ENCODE measurements at places on chromosomes 3 and 15.

DNA sequence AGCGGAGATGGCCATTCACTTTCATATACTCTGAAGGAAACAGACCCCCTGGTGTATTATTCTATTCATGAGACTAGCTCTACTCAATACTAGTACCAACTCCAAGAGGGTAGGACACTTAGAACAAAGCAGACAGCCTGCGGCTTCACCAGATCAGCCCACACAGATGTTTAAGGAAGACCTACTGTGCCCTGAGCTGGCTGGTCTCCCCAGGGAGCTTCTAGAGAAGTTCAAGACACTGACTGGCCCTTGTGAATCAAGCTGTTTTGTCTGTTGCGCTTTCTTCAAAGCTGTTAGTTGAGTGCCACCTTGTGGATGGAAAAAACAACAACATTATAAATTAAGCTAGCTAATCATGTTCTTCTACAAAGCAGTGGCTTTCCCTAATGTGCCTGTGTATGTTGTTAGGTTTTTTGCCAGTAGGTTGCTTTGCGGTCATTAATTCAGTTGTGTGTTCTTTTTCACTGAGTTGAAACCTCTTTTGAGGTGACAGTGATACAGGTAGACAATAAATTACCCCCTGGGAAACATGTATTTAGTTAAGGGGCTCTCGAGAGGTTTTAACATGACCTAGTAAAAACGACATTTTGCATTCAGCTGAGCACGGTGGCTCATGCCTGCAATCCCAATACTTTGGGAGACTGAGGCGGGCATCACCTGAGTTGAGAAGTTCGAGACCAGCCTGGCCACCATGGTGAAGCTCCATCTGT is 64.2 kb upstream of the MYZAP start:
- DNase-seq = peak; percentile 72

GRCh38 chr15:31607656-31608055 is 281.0 kb downstream of the KLF13 start:
- peak; percentile 52 for DNase-seq

GRCh38 chr15:49215768-49216739 is 46.0 kb downstream of the GALK2 start:
- no peak for DNase-seq

DNA sequence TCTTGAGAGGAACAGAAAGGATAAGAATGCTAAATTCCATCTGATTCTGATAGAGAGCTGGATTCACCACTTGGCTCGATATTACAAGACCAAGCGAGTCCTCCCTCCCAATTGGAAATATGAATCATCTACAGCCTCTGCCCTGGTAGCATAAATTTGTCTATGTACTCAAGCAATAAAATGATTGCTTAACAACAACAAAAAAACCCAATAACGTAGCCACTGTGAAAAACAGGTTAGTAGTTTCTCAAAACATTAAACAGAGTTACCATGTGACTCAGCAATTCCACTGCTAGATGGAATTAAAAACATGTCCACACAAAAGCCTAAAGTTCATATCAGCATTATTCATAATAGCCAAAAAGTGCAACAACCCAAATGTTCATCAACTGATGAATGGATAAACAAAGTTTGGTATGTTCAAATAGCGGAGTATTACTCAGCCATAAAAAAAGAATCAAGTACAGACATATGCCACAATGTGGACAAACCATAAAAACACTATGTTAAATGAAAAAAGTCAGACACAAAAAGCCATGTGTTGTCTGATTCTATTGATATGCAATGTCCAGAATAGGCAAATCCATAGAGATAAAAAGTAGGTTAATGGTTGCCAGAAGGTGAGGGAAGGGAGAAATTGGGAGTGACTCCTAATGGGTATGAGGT is 16.8 kb downstream of the BCL2L10 start:
- DNase-seq = peak; percentile 35

DNA sequence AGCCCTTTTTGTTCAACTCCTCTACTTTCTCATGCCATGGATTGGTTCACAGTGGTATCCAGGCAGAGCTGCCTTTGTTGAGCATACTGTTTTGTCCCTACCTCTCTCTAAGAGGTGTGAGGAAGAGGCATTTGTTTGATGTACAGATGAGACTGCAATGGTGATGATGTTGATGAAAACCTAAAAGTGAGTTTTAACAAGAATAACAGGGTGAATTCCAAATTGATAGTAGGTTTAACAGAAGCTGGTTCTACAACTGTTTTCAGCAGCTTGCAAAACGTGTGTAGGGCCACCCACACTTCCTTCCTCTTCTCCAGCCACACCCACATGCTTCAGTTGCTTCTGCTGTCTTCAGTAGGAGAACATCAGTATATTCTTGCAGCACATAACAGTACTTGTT is 10.2 kb downstream of the SNRK start:
- peak; percentile 83 for DNase-seq

DNA sequence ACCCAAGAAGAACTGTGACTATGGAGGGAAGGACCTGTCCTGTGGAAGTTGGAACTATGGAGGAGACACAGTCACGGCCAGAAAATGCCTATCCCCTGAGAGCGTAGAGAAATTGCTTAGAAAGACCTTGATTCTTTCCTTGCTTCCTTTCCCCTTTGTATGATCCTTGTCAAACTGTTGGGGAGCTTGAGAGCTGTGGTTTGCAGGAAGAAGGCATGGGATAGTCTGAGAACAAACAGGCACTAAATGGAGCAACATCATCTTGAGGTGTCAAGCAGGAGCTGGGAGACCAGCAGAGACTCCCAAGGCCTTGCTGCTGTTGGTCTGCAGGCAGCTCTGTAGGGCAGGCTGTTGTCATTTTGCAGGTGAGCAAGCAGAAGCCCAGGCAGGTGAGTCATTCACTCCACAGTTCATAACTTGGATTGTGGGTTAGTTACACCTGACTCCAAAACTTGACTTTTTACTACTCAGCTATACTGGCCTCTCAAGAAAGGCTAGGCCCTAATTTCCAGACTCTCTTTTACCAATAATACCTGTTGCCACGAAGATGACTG is 298.9 kb downstream of the LRTM1 start:
- DNase-seq = no peak

DNA sequence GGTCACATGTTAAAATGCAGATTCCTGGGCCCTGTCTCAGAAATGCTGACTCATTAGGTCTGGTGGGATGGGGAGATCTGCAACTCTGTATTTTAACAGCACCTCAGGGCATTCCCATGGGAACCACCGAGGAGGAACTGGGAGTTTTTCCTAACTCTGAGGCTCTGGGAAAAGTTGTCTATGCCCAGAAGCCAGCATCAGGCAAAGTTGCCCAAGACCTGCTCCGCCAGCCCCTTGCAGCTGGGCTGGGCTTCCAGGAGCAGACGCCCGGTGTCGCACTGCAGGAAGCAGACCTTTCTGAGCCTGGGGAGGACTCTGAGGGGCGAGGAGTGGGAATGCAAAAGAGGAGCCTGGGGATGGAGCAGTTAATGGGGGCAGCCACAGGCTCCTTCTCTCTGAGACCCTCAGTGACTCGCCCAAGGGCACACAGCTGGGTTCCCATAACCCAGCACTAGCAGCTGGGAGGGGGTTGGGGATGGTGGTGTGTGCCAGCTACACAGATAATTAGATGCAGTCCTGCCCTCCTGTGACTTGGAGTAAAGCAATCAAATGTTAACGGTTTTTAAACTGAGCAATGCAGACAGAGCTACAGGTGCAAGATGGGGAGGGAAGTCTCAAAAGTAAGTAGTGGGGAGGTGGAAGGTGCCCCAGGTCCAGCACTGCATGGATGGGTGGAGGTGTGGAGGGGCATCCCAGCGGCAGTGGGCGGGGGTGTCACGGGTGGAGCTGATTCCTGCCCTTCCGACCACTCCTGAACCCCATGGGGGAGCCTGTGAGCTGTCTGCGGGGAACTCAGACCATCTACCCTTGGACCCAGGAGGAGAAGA is 100.4 kb downstream of the LSM3 start:
- no peak for DNase-seq

DNA sequence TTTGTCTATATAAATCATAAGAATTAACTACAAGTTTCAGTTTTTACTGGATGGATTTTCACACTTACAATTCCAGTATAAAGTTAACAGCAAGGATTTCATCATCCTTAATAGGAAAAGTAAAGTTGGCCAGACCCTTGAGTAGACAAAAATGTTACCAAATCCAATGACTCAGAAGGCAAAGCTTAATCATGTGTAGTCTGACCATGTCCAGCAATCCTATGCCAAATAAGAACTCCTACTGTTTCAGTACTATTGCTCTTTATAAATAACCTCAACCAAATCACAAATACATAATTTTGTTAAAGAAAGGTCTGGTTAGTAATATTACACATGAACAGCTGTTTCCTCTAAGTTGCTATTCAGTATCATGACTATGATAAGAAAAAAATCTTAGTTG is 35.0 kb downstream of the PLOD2 start:
- DNase-seq = peak; percentile 44

DNA sequence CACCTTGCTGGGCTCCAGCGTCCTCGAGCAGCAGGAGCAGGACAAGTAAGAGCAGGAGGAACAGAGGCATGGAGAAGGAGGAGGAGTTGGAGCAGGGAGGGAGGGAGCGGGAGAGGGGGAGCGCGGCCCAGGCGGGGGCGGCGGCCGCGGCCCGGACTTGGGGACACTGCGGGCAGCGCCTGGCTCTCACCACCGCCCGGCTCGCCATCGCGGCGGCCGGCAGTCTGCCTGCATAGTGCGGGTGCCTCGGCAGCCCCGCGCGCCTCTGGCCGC is 440 bp downstream of the DCBLD2 start:
- peak; percentile 4 for DNase-seq

GRCh38 chr3:14761121-14761672 is 57.6 kb upstream of the FGD5 start:
- no peak for DNase-seq

DNA sequence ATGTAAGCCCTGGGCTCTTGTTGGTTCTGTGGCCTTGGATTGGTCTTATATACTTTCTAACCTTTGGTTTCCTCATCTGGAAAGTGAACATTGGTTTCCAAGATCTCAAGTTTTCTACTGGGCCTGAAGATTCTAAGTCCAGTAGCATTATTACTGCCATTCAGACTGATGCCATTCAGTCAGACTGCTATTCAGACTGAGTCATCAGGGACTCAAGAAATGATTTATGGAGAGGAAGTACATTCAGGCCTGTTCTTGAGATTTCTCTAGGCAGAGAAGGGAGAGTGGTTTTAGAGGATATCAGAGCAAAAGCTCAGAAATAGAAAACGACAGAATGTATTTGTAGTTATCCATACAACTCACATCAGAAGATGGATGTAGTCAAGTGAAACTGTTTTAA is 557.2 kb downstream of the NR2F2 start:
- DNase-seq = no peak

DNA sequence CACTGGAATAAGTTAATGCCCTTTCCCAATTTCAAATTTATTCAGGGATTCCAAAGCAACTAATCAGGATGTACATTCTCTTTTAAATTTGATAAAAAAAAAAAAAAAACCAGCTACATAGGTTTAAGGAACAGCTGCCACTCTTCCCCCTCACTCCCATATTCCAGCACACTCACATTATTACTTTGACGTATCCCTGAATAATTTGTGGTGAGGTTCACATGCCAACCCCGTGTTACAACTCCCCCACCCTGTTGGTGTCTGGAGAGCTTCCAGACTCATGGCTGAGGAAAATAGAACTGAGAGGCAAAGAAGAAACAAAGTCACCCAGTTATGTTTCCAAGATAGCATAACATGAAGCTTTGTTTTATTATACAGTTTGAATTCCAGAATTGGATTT is 300.5 kb upstream of the MME start:
- no peak for DNase-seq

- DNase-seq = no peak
Measured at GRCh38 chr15:92821491-92822116, 78.5 kb upstream of the CHD2 start.

DNA sequence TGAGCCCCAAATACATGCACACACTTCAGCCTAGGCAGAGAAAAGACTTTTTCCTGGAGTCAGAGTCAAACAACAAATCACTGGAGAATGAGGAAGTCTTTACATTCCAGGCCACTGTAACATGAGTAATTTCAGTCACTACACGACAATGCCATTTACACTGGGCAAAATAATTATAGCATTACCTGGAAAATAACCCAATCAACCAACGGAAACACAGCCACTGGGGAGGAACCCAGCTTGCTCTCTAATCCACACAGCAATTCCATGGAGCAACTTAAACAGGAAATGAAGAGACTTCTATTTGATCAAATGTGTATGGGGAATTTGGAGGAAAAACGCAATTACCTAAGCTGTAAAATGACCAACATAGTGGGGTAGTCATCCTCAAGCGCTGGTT is 15.2 kb downstream of the FSTL1 start:
- no peak for DNase-seq

GRCh38 chr3:18382760-18383369 is 42.3 kb downstream of the SATB1 start:
- DNase-seq = no peak

- DNase-seq = no peak
Measured at GRCh38 chr3:107307205-107307604, 70.0 kb upstream of the CCDC54 start.

DNA sequence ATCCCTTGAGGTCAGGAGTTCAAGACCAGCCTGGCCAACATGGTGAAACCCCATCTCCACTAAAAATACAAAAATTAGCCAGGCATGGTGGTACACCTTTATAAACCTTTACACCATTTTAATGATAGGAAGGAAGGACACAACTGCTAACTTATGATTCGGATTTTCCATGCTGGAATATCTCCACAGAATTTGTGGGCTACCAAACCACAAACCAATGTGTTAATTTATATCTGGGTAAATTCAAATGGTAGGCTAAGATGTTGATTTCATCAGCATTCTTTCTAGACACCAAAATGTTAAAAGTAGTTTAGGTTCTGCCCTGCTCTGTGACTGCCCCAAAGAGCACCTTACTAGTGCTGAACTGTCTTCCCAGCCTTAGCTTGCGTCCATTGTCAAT is 72.8 kb downstream of the POLQ start:
- DNase-seq = no peak

DNA sequence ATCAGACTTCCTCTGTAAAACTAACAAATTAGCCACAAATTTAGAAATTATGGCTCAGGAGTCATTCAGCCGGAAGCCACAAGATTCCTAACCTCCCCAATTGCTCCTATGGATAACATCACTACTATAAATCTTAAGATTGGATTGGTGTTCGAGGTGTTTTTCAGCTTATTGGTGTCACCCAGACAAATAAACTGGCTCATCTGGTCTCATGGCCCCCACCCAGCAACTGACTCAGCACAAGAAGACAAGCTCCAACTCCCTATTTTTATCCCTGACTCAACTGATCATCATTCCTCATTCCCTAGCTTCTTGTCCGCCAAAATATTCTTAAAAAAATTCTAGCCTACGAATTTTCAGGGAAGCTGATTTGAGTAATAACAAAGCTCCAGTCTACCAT is 135.1 kb upstream of the STRIT1 start:
- no peak for DNase-seq

DNA sequence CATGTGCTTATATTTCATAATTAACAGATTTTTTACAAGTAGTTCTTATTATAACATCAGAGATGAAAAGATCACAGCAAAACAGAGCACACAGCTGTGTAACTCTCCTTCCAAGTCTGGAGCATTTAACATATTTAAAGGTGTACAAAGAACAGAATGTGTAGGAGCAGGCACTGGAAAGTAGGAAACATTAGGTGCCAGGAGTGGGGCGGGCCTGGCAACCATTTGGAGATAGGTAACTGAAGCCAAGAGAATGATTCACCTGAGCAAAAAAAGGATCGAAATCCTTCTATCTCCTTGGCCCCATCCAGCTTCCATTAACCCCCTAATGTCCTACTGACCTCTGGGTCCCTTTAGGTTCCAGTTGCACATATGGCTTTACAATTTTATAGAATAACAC is 2.3 kb upstream of the MYH15 start:
- DNase-seq = no peak

All from inflammatory macrophage treated with lipopolysaccharide for 4 hours (primary cell).